ENCODE measurements at places on chromosomes 3 and 15.
A peak's percentile ranks its signal among the peaks of the same experiment; 100 is the strongest.

GRCh38 chr15:79311901-79312553 is 1.1 kb downstream of the TMED3 start:
- DNase-seq = no peak

GRCh38 chr15:93501946-93502345 is 412.9 kb upstream of the RGMA start:
- DNase-seq = no peak

DNA sequence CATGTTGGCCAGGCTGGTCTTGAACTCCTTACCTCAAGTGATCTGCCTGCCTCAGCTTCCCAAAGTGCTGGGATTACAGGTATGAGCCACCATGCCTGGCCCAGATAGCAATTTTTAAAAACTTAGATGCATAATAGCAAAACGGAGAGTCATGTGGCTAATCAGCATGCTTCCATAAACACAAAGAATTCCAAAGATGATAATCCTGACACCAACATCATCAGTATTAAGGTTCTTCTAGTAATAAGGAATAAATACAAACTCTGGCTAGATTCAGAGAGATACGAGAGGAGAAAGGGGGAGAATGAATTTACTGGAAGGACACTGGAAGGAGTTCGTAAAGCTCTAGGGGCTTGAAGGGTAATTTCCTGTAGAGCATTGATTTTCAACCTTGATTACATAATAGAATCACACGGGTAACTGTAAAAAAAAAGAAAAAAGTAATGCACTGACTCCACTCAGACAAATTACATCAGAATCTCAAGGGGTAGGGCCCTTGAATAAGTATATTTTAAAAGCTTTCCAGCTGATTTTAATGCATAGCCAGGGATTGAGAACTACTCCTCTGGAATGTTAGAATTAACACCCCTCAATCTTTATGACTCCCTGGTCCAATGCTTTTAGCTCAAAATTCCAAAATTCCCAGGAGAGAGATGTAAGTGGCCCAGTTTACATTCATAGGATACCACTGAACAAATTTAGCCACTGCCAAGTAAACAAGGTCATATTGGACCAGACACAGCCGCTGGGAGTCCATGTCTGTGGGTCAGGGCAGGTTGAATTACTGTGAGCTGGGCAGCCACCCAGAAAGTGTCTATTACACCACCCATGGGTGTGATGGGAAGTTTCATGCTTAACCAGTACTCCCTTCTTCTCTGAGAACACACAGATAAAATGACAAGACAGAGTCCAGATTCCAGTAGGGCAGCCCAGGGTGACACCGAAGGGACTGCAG is 243.9 kb downstream of the TBL1XR1 start:
- no peak for DNase-seq

DNA sequence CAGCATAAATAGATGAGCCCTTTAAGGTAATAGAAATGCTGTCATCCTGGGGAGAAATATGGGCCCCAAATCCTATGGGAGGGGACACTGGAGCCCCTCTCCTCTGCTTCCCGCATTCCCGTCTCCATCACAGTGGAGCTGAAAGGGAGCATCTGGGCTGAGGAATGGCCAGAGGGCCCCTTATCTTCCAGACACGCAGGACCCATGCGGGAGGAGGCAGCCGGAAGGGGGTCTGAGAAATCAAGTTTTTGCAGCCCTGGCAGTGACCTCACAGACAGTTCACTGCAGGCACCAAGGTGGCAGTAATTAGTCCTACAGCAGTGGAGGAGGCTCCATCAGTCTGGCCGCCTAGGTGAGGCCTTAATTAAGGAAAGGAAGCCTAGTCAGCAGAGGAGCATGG is 80.2 kb downstream of the RAB11A start:
- no peak for DNase-seq

DNA sequence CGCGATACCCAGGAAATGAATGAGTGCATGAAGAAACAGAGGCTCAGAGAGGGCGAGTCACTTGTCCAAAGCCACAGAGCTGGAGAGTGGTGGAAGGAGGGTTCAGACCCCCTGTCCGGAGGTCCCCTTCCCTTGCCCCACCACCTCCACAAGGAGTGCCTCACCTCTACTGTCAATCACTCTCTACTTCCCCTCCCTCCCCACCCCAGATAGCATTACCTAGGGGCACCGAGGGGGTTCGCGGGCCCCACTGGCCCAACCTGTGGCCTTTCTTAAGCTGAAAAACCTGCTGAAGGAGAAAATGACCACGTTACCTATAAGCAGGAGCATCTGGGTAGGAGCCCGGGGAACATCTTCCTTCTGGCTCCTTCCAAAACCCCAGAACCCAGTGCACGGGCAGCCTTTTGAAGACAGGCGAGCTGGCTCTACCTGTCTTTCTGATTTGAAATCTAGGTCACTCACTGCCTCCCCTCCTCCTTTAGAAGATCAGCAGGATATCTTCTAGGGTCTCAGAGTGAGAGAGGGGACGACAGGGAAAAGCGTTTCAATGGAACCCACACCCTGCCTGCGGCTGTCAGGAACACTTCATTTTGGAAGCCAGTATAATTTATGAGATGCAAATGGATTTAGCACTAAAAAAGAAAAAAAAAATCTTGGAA is 89.9 kb upstream of the MEF2A start:
- DNase-seq = no peak

GRCh38 chr15:83014205-83014653 is 2.8 kb upstream of the C15orf40 start:
- no peak for DNase-seq

GRCh38 chr3:72204452-72204851 is 419.5 kb upstream of the PROK2 start:
- DNase-seq = no peak

- no peak for DNase-seq
Measured at GRCh38 chr15:42498212-42499068, 3.0 kb downstream of the SNAP23 start.

GRCh38 chr15:60972866-60973265 is 256.2 kb downstream of the RORA start:
- no peak for DNase-seq

GRCh38 chr3:113825090-113825489 is 13.5 kb upstream of the GRAMD1C start:
- DNase-seq = peak; percentile 18

GRCh38 chr3:16877505-16877904 is 7.2 kb upstream of the PLCL2 start:
- no peak for DNase-seq

GRCh38 chr3:185744997-185745843 is 79.6 kb downstream of the IGF2BP2 start:
- peak; percentile 19 for DNase-seq

DNA sequence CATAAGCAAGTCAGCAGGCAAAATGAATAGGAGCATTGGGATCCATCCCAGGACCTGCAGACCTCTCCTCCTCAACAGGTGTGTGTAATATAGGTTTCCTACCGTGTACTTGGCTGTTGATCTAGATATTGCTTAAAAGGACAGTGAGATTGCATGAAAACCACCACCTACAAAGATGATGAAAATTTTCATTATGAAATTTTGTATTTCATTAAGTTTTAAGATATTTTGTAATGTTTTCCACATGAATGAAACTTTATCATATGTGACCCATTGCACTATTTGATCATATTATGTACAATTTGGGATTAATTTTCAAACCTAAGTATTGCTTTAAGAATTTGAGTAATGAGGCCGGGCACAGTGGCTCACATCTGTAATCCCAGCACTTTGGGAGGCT is 94.3 kb upstream of the TRPM1 start:
- no peak for DNase-seq

DNA sequence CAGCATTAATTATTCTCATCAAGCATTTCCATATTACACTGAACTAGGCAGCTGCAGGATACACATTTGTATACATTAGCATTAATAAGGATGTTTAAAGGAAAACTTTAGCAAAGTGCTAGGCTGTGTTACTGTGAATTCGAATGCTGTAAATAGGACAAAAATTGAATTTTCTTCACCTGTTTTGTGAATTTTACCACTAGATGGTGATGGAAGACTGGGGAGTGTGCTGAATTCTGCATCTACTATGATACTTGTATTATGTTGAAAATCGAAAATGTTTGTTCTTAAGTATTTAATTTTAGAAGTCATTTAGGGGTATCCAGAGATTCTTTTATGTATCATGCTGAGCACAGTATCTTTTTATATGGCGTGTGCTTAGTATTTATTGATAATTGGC is 12.3 kb upstream of the P2RY14 start:
- DNase-seq = no peak

DNA sequence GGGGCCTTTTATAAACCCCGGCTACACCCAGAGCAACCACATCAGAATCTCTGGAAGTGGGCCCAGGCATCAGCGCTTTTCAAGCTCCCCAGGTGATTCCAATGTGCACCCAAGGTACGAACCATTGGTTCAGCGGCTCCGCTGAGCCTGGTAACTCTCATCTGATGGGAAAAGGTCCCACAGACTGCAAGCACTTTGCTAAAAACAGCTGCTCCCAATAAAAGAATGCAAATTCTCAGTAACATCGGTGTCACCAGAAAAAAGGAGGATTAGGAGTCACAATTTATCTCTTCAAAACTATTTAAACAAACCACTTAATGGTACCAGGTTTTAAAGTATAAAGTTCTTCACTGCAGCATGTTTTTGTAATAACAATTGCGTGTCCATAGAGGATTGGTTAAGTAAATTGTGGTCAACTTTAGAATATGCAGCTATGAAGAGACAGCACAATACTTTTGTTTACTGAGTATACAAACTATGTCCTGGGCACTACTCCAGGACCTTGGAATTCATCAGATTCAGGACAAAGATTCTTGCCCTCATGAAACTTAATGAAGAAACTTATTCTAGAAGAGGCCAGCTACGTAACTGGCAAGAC is 660.7 kb upstream of the ADAMTS9 start:
- no peak for DNase-seq

DNA sequence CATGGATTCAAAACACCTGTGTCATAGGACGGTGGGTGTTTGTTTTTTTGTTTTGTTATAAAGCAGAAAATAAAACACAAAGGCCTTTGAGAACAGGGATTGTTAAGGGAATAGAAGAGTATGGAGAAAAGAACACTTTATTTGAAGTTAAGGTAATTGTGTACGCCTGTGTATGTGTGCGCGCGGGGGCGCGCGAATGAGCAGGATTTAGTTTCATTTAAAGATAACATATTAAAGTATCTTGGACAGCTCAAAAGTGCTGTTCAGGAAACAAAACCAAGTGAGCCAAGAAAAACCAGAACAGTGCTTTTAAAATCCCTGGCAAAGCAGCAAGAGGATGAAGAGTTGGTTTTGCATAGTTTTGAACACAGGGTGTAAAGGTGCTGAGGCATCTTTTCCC is 1.9 kb downstream of the CPNE4 start:
- DNase-seq = no peak

DNA sequence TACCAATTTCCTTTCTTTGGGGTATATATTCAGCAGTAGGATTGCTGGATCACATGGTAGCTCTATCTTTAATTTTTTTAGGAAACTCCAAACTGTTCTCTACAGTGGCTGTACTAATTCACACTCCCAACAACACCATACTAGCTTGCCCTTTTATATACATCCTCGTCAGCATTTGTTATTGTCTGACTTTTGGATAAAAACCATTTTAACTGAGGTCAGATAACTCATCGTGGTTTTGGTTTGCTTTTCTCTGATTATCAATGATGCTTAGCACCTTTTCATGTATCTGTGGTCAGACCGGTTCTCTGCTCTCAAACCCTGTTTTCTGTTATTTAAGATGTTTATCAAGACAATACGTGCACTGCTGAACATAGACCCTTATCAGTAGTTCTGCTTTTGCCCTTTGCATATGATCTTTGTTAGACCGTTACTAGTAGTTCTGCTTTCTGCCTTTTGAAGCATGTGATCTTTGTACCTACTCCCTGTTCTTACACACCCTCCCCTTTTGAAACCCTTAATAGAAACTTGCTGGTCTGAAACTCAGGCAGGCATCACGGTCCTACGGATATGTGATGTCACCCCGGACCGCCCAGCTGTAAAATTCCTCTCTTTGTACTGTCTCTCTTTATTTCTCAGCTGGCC is 474.3 kb downstream of the RSL24D1 start:
- DNase-seq = no peak

DNA sequence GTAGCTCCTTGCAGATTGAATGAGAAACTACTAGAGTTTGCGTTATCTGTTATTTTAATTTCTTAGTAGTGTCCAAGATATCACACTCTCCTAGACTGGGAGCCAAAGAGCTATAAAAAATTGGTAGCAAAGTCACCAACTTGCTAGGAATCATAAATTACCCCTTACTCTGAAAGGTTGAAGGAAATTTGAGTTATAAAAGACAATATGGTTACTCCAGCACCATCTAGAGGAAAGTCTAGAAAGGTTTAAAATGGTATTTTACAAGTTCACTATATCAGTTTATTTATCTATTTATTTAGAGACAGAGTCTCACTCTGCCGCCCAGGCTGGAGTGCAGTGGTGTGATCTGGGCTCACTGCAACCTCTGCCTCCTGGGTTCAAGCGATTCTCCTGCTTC is 121.6 kb downstream of the RBPMS2 start:
- no peak for DNase-seq

DNA sequence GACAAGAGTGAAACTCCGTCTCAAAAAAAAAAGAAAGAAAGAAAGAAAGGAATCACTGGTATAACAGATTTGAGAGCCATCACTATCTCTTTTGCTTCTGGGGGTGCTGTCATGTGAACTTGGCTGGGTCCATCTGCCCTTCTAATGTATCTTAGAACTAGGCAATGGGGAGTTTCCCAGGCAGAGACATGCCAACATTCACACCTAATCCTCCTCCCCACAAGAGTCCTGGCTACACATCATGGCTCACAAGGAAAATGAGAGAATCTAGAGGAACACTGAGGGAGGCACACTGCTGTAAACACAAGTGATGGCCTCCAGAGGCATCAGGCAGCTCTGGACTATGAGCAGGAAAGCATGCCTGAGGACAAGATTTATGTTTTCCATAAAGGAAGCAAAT is 67.8 kb upstream of the PPP2R3A start:
- no peak for DNase-seq

- peak; percentile 23 for DNase-seq
Measured at GRCh38 chr3:128969993-128970739, 23.7 kb downstream of the CFAP92 start.

GRCh38 chr3:155663467-155664212 is 81.2 kb downstream of the PLCH1 start:
- no peak for DNase-seq

GRCh38 chr15:42503825-42504224 is 8.4 kb downstream of the SNAP23 start:
- no peak for DNase-seq

GRCh38 chr15:70545526-70545925 is 217.8 kb downstream of the UACA start:
- no peak for DNase-seq

DNA sequence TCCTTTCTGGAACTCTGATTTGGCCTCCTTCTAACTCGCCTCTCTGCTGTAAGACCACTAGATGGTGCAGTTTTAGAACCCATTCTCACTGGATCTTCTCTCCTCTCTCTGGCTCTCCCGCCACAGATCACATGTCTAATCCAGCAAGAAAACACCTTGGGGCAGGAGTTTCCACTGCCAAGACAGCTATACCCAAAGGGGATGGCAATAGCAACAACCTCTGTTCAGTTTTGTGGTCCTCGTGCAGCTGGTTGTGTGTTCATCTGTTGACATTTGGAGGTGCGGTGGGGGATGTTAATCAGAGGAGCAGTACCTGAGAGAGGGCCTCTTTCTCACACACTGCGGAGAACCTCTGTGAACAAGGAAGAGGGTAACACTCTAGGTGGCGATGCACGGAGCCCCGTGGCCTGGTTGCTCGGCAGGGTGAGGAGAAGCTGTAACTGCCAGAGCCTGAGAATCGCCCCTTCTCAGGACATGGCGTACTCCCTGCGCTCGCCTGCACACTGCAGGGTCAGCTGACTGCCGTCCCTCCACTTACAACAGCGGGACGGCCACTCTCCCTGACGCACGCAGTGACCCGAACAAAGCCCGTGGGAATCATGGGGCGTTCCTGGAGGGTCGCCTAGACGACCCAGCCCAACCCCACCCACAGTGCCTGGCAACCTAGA is at the start of gene TEX55:
TEX55 (plus strand) TSS at position 666 of the 668 bp plus-strand sequence. CDS start 25 bp downstream, outside the sequence.
- peak; percentile 19 for DNase-seq

All from GM12892 (cell line).